CD4-positive, alpha-beta T cell treated with Interleukin-4 for 4 hours (primary cell): ENCODE measurements at places on chromosomes 3 and 15.

DNA sequence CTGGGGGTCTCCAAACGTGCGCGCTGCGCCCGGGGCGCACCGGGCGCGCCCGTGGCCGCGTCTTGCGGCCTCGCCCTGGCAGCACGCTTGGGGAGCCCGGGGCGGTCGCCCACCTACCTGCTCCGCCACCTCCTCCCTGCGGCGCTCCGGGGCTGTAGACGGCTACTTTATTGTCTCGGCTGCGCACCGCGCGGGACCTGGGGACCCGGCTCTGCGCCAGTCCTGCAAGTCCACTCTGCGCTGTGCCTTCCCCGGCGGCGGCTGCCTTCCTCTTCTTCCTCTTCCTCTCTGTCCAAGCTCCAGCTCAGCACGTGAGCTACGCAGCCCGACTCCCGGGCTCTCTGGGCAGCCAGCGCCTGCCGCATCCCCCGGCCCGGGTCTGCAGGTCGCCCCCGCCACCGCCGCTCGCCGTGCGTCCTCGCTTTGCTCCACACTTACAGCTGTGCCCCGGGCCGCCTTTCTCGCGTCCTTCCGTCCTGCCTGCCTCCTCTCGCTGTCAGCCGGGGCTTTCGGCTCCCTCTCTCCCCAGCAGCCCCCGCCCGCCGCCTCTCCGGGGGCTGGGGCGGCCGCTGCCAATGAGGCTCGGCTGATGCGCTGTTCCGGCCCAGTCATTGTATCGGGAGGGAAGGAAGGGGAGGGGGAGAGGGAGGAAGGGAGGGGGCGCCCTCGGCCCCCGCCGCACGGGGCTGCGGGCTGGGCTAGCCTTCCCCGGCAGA is 156.4 kb upstream of the FRMD4B start:
- no peak for DNase-seq

DNA sequence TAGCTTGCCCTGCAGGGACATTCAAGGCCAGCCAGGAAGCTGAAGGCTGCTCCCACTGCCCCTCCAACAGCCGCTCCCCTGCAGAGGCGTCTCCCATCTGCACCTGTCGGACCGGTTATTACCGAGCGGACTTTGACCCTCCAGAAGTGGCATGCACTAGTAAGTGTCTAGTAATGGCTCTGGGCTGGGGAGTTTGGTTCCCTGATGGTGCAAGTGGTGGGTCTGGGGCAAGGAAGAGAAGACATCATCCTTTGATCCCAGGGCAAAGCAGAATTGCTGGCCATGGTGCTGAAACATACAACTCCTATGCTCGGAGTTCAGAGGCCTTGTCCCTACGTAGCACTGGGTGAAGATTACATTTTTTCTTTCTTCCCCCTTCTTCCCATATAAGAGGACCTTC is 311.4 kb downstream of the EPHB1 start:
- no peak for DNase-seq

- DNase-seq, result no peak
Measured at GRCh38 chr3:125220727-125221429, 8.3 kb upstream of the SLC12A8 start.

DNA sequence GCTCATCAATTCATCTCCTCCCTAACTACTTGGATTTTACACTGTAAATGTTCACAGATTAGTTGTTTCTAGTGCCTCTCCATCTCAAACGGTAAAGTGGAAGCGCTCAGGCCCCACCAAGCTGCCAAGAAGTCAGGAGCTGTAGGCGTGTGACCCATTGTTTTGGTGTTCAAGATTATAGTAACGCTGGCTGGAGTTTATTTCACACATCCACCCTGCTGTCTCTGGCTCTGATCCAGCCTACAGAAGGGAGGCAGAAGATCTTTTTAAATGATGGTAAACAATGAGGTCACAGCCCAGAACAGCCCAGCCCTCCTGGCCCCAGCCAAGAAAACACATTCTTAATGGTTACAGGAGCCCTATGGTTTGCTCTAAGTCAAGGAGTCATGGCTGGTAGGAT is 25.7 kb upstream of the GALNT15 start:
- no peak for DNase-seq

- DNase-seq, result peak; percentile 65
Measured at GRCh38 chr15:91921188-91921842, 67.8 kb downstream of the SLCO3A1 start.

GRCh38 chr15:21268436-21268940 is 171.8 kb downstream of the POTEB3 start:
- no peak for DNase-seq

DNA sequence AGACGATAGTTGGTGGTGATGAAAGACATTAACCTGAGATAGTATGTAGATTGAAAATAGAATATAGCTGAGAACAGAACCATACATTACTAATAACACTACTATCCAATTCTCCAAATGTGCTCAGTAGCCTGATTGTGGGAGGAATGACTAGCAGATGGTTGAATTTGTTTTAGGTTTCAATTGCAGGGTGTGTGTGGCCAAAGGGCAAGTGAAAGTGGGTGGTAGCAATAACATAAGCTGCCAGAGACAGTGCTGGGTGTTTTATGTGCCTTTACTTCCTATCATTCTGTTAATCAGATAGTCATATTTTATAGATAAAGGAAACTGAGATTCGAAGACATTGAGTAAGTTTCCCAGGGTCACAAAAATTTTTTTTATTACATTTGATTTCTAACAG is 249.5 kb upstream of the ARL6 start:
- no peak for DNase-seq

DNA sequence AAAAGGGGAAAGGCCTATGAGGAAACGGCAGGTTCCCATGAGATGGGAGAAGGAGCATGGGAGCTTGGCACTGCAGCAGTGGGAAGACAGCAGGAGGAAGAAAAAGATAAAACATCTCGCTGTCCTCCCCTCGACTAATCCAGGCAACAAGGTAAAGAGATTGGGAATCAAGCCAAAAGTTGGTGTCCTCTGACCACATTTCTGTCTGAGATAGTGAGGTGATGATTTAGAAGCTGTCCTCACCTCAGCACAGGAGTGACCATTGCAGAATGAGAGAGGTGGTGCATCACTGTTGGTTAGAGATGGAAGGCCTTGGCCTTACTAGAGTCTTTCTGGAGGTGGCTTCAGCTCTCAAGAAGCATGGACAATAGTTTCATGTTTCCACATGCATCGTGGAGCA is 226.6 kb upstream of the CCDC54 start:
- DNase-seq, result no peak

- no peak for DNase-seq
Measured at GRCh38 chr3:158842976-158843375, 41.1 kb downstream of the MFSD1 start.

- no peak for DNase-seq
Measured at GRCh38 chr3:112097378-112097777, 11.2 kb downstream of the C3orf52 start.

DNA sequence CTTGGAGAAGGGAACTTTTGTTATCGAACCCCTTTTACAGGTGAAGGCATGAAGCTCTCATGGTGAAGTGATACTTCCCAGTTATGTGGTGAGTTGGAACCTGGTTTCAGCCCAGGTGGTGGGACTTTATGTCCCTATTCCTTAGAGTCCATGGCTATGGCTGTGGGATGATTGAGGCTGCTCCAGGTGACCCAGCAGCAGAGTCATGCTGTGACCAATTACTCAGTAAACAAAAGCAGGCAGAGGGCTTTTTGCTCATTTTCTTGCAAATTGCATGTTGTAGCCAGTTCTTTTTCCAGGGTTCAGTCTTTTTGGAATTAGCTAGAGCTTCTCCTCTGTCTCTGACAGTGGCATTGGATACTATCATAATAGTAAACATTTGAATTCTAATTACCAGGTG is 70.7 kb downstream of the CACNA2D3 start:
- no peak for DNase-seq

DNA sequence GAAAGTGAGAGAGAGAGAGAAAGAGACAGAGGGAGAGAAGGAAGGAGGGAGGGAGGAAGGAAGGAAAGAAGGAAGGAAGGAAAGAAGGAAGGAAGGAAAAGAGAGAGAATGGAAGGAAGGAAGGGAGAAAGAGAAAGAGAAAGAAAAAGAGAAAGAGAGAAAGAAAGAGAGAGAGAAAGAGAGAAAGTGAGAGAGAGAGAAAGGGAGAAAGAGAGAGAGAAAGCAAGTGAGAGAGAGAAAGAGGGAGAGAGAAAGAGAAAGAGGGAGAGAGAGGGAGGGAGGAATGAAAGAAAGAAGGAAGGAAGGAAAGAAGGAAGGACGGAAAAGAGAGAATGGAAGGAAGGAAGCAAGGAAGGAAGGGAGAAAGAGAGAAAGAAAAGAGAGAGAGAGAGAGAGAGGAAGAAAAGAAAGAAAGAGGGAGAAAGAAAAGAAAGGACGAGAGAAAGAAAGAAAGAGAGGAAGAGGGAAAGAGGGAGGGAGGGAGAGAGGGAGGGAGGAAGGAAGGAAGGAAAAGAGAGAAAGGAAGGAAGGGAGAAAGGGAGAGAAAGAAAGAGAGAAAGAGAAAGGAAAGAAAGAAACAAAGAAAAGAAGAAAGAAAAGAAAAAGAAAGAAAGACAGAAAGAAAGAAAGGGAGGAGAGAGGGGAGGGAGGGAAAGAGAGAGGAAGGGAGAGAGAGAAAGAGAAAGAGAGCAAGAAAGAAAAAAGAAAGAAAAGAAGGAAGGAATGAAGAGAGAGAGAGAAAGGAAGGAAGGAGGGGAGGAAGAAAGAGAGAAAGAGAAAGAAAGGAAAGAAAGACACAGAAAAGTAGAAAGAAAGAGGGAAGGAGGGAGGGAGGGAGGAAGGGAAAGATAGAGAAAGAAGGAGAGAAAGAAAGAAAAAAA is 10.8 kb downstream of the WNT7A start:
- DNase-seq, result no peak

- no peak for DNase-seq
Measured at GRCh38 chr3:188353426-188353825, 199.5 kb downstream of the LPP start.

DNA sequence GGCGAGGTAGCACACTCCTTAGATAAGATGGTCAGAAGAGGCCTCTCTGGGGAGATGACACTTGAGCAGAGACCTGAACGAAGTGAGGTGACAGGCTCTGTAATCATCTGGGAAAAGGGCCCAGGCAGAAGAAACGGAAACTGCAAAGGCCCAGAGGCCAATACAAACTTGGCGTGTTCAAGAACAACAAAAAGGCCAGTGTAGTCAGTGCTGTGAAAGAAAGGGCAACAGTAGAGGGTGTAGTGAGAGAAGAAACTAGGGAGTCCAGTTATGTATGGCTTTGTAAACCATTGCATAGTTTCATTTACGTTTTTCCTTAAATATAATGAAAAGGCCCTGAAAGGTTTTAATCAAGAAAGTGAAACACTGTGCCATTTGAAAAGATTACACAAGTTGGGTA is 31.8 kb downstream of the PLD1 start:
- DNase-seq, result no peak

- no peak for DNase-seq
Measured at GRCh38 chr3:24006-24405, 172.6 kb upstream of the CHL1 start.

DNA sequence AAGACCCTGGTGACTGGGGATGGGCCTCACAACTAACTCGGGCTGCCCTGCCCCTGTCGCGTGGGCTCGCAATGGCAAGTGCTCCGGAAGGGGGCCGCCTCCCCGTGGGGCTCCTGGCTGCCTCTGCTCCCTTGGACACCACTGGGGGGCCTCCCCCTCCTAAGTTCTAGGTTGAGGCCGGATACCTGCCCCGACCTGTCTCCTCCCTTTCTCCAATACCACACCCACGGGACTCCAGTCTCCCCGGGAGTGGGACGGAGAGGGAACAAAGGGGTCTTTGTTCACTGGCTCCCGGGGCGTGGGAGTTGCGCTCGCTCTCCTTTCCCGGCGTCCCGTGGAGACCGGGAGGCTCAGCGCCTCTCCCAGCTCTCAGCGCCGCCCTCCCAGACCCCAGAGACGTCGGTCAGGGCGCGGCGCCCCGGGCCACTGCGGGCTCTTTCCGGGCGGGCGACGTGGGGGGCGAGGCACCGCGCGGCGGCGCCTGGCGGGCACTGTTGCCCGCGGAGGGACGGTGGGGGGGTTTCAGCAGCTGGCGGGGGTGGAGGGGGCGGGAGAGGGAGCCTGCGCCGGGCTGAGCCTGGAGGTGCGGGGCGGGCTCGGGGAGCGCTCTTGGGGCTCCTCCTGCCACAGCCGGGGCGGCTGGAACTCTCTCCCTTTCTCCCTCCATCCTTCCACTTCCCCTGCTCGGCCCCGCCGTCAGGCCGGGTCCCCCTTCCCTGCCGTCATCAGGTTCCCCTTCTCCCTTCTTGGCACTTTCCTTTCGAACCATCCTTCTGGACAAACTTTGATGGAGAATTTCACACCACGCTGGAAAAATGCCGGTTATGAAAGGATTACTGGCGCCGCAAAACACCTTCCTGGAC is at the start of gene KCNH8:
KCNH8 (plus strand) TSS at position 606 of the 863 bp plus-strand sequence; CDS start at position 816, 210 bp downstream.
- DNase-seq, result no peak

- DNase-seq, result no peak
Measured at GRCh38 chr3:160400702-160401150, 1.3 kb downstream of the SMC4 start.

GRCh38 chr15:83555383-83555782 is 98.5 kb upstream of the ADAMTSL3 start:
- no peak for DNase-seq

DNA sequence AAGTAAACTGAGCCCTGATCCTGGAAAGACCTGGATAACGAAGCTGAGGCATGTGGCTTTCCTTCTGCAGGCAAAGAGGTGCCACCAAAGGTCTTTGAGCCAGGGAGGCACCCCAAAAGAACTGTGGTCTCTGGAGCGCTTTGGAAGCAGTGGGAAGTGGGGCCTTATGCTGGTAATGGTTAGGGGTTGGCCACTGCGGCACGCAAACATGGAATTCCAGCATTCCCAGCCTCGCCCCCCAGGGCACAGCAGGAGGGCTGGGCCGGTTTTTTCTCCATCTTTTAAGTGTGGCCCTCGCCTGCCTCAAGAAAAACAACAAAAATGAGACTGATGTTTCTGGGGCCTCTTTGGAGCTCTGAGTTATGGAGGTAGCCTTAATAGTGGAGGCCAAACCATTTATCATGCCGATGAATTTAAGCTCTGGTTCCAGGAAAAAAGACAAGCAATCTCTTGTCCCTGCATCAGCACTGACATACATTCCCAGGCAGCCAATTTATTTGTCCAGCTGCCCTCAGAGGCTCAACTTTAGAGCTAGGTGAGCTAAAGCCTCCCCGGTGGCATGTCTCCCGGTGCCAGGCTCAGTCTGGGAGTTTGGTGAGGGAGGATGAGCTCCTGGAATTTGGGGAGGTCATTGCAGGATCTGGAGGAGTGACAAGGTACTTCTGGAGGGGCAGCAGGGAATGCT is 109.0 kb downstream of the TLE3 start:
- no peak for DNase-seq

DNA sequence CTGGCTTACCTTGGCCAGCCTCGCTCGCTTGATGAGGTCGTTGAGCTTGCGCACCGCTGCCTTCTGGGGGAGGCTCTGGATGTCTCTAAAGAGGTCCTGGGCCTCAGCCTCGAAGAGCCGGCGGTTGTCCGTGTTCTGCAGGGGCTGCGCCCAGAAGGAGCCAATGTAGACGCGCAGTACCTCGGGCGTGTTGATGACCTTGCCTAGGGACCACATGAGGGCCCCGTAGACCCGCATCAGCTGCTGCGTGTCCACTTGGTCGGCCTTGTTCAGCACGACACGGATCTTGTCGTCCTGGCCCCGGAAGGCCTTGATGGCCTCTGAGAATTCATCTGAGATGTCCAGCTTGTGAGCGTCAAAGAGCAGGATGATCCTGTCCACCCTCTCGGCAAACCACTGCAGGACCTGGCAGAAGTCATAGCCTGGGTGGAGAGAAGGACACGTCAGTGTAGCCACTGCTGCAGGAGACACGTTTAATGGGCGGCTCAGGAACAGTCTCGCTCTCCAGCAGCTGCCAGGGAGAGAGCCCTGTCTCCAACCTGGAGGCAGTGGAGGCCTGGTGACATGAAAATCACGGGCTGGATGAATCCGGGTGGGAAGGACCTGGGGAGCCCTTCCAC is 25.5 kb upstream of the SPTBN5 start:
- DNase-seq, result no peak
